Neuronal stem cell (in vitro differentiated cells): ENCODE measurements at places on chromosomes 4 and X.
A peak's percentile ranks its signal among the peaks of the same experiment; 100 is the strongest.

- H3K36me3 ChIP-seq: no peaks in the 10 kb centered on the region
- H3K27me3 ChIP-seq: no peaks in the 10 kb centered on the region
- no peak for DNase-seq
- no peaks in the 10 kb centered on the region for H3K4me1 ChIP-seq
- H3K4me3 ChIP-seq: no peak overlapping the region
Observed at GRCh38 chrX:82973646-82974045, 534.4 kb upstream of the POU3F4 start.

- H3K27me3 ChIP-seq: no peaks in the 10 kb centered on the region
- H3K4me3 ChIP-seq: no peak overlapping the region
- peak; percentile 40 for DNase-seq
- H3K27ac ChIP-seq: no peak overlapping the region
Observed at GRCh38 chr4:93633721-93634120, 194.8 kb upstream of the ATOH1 start.

DNA sequence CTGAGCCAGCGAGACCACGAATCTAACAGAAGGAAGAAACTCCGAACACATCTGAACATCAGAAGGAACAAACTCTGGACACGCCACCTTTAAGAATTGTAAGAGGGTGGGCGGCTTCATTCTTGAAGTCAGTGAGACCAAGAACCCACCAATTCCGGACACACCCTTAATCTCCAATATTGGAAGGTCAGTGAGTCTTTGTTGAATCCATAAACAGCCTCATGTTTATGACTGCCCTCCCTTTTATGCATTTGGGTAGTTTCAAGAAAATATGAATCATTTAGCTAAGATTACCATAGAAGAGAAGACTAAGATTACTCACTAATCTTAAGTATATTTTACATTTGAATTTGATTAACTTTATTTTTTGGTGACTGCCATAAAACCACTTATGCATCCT is 48.5 kb downstream of the VCX2 start:
- H3K27me3 ChIP-seq: no peaks in the 10 kb centered on the region
- DNase-seq: no peak
- H3K27ac ChIP-seq: no peak overlapping the region
- no peaks in the 10 kb centered on the region for H3K4me1 ChIP-seq
- no peak overlapping the region for H3K4me3 ChIP-seq
- no peaks in the 10 kb centered on the region for H3K36me3 ChIP-seq

DNA sequence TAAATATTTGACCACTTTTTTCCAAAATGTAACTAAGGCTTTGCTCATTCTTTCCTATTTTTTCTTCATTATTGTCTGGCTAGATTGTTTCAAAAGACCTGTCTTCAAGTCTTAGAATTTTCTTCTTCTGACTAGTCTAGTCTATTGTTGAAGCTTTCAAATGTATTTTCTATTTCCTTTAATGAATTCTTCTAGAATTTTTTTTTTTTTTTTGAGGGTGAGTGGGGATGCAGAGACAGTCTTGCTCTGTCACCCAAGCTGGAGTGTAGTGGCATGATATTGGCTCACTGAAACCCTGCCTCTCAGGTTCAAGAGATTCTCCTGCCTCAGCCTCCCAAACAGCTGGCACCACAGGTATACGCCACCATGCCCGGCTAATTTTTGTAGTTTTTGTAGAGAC is 141.4 kb downstream of the TET2 start:
- H3K36me3 ChIP-seq: no peaks in the 10 kb centered on the region
- H3K4me3 ChIP-seq: no peak overlapping the region
- no peak for DNase-seq
- no peak overlapping the region for H3K27ac ChIP-seq

DNA sequence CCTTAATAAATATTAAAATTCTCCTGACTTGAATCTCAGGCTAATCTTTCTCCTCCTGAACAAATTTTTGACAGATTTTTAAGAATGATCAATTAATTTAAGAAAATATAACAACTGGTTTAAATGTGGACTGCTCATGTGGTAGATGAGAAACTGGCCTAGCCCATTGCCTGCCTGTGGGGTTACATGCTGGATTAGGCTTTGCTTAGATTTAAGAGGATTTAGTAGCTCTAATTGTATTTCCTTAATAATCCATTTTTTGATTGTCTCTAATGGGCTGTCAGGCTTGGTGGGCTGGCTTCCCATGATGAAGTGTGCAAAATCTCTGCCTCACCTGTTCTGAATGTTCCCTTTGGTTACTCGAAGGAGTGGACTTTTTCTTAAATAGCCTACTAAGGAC is 27.8 kb upstream of the LIMCH1 start:
- H3K4me1 ChIP-seq: peaks cover 2% of the 10 kb centered on the region
- no peaks in the 10 kb centered on the region for H3K36me3 ChIP-seq
- H3K4me3 ChIP-seq: no peak overlapping the region
- no peaks in the 10 kb centered on the region for H3K27me3 ChIP-seq
- H3K27ac ChIP-seq: no peak overlapping the region

- H3K27ac ChIP-seq: no peak overlapping the region
- no peaks in the 10 kb centered on the region for H3K4me1 ChIP-seq
- H3K27me3 ChIP-seq: no peaks in the 10 kb centered on the region
- no peak for DNase-seq
- H3K4me3 ChIP-seq: no peak overlapping the region
Observed at GRCh38 chr4:187484186-187484585, 511.4 kb upstream of the ZFP42 start.

DNA sequence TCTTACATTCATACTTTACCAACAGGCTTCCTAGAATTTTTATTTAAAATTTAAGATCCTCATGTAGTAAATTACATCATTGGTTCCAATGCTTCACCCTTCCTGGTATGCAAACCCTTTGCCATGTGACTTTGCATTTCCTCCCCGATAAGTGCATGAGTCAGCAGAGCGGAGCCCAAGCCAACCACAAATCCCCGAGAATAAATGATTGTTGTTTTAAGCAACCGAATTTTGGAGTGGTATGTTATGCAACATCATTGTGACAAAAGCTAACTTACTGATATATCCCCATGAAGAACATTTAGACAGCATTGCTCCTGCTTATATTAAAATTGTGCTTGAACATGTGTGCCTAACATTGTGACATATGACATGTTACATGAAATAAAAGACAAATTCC is 199.4 kb upstream of the DDX53 start:
- no peak overlapping the region for H3K4me3 ChIP-seq
- H3K4me1 ChIP-seq: no peaks in the 10 kb centered on the region
- no peaks in the 10 kb centered on the region for H3K36me3 ChIP-seq
- H3K27me3 ChIP-seq: no peaks in the 10 kb centered on the region

- H3K4me3 ChIP-seq: no peak overlapping the region
- no peaks in the 10 kb centered on the region for H3K36me3 ChIP-seq
- DNase-seq: no peak
- H3K4me1 ChIP-seq: no peaks in the 10 kb centered on the region
- no peak overlapping the region for H3K27ac ChIP-seq
- no peaks in the 10 kb centered on the region for H3K27me3 ChIP-seq
Observed at GRCh38 chrX:110286106-110286505, 31.8 kb downstream of the AMMECR1 start.

- no peaks in the 10 kb centered on the region for H3K4me1 ChIP-seq
- no peaks in the 10 kb centered on the region for H3K27me3 ChIP-seq
- no peak overlapping the region for H3K4me3 ChIP-seq
- no peaks in the 10 kb centered on the region for H3K36me3 ChIP-seq
- DNase-seq: no peak
Observed at GRCh38 chr4:93876754-93877153, 48.2 kb downstream of the ATOH1 start.
